CD8-positive, alpha-beta memory T cell (primary cell): ENCODE measurements at places on chromosomes 1 and 21. TPM values are rescaled to one million over a fixed set of nuclear protein-coding genes. Genes with fewer than 3 reads are reported as not detected.
A peak's percentile ranks its signal among the peaks of the same experiment; 100 is the strongest.

DNA sequence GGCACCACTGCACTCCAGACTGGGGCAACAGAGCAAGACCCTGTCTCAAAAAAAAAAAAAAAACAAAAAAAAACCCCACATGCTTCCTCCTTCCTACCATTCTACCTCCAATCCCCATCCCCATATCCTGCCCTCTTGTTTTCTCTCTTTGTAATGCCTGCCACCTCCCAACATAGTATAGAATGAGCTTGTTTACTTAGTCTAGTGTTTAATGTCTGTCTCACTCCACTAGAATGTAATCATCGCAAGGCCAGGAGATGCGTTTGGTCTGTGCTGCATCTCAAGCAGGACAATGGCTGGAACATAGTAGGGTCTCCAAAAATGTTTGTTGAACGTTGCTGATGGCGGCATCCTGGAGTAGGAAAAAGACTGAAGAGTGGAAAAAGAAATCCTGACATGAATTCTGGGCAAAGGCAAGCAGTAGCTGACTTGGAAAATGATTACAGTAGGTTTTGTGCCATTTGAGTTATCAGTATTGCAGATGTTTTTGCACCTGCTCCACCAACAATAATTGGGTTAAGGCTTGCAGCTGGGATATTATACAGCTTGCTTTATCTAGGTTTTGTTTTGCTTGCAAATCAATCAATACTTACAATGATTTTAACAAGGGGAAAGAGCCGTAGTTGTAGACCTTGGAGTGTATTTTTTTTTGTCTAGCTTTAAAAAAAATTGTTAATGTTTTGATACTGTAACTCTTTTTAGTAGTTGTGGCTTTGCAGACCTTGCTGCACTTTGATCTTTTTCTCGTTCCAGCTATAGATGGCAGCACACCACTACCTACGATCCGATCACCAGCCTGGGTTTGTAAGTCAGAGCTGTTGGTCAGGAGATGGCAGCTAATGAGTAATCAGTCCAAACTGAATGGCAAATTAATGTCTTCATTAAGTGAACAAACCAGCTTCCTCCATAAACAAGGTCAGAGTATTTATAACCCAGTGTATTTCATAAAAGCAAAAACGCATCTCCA lies 62.4 kb downstream of the BACH1 start:
- no peaks in the 10 kb centered on the region for H3K36me3 ChIP-seq
- DNase-seq: no peak
- H3K27ac ChIP-seq: no peak overlapping the region
- H3K27me3 ChIP-seq: no peaks in the 10 kb centered on the region
- no peak overlapping the region for H3K4me3 ChIP-seq

DNA sequence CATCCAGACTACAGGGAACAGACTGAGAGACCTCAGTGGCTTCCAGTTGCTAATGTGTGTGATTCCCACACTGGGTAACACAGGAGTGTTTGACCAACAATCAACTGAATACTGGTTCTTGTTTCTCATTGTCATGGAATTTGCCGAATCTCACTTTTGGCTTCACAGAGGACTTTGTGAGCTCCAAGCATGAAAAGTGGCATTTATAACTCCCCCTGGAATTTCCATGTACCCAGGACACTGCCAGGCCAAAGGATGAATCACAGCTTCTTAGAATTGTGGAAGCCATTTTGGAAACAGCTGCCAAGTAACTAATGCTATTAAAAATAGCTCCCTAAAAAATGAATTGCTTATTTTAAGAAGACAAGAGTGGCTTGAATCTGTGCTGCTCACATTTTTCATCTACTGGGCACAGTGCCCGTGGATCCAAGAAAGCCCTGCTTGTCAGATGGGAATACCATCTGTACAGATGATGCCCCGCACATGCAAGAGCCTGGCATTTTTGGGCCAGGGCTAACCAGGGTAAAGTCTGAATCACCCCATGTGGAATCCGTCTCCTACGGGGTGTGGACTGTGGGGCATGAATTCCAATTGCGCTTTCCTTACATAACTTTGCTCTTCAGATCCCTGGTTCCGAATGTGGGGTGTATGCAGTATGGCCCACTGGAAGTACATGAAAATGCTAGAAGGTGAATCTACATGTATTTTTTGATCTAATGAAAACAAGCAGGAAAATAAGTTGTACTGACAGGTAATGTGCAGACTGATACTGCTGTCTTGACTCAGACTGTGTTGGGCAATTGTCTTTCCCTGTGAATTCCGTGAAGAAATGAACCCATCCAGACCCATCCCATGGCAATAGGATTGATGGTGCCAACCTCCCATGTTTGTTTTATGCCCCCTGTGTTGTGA lies 487.3 kb downstream of the SIPA1L2 start:
- no peak overlapping the region for H3K4me3 ChIP-seq
- no peaks in the 10 kb centered on the region for H3K36me3 ChIP-seq
- no peak for DNase-seq
- no peak overlapping the region for H3K27ac ChIP-seq

The FUCA1 gene
- 14.1 TPM for total RNA-seq

DNA sequence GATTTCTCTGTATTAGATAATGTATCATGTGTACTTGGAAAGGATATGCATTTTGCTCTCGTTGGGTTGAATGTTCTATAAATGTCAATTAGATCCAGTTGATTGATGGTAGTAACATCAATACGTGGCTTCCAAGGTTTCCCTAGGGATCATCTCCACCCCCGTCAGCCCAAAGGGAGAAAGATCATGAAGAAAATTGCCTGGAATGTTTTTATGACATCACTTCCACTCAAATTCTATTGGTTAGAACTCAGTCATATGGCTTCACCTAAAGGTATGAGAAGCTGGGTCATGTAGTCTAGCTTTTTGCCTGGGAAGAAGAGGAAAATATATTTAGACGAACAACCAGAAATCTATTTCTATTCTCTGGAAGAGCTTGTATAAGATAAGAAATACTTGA lies at the start of gene C1orf185:
C1orf185 (plus strand) TSS at position 253 of the 400 bp plus-strand sequence; CDS start at position 259, 6 bp downstream.
- no peaks in the 10 kb centered on the region for H3K4me1 ChIP-seq
- H3K27me3 ChIP-seq: no peaks in the 10 kb centered on the region
- no peaks in the 10 kb centered on the region for H3K36me3 ChIP-seq
- H3K27ac ChIP-seq: no peak within 1 kb of the TSS
- no peak for DNase-seq

DNA sequence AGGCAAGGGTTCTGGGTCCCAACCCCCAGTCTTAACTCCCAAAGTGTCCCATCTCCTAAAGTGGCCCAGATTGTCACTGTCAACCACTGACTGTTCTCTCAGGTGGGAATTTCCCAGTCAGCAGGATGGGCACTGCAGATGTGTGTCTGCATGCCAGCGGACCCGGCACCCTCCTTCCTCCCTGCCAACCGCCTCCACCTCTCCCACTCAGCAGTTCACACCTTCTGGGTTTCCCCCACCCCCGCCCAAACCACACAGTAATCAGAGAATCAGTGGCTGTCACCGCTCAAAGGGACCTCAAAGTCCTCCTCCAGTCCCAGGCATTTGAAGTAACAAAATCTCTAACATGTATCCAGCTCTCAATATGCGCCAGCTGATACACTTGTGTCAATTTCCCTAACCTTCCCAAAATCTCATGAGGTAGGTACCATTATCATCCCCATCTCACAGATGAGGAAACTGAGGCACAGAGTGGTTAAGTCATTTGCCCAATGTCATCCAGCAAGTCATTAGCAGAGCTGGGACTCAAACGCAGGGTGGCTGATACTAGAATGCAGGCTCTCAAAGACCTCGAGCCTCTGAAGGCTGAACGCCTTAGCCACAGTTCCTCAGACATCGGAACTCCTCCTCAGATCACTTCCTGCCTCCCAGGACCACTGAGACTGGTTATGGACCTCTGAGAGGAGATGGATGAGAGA lies 4.8 kb downstream of the RUNX3 start:
- peak overlapping the region; percentile 89 for H3K27ac ChIP-seq
- peak overlapping the region; percentile 77 for H3K4me3 ChIP-seq
